ENCODE measurements at places on chromosomes 5 and 9.

DNA sequence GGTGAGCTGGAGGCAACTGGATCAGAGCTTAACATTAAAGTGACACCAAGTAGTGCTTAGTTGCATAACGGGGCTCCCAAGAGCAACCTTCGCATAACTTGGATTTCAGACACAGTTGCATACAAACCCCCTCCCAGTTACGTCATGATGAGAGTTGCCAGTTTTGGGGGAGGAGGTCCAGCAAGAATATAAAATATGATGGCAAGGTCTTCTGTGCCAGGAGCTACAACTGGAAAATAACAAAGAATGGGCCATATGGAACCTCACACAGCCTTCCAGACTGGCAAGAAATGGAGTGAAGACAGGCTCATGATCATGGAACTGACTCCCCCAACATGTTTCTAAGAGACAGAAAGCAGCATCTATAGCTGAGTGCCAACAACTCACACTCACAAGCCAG is 8.5 kb downstream of the SPOCK1 start:
- DNase-seq, result no peak

DNA sequence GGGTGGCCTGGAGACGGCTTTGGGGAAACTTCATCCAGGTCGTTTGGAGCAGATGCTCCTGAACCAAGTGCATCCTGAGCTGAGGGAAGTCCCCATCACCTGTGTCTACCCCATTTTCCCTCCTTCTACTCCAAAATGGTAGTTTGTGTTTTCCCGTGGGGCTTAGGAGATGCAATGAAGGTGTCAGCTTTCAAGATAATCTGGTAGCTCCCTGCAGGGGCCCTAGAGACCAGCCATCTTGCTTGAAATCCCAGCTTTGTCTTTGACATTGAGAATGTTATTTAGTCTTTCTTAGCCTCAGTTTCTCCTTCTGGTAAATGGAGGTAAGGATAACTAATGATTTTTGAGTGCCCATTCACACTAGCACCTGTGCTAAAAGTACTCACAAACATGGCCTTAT is 77.4 kb downstream of the WWC1 start:
- no peak for DNase-seq

DNA sequence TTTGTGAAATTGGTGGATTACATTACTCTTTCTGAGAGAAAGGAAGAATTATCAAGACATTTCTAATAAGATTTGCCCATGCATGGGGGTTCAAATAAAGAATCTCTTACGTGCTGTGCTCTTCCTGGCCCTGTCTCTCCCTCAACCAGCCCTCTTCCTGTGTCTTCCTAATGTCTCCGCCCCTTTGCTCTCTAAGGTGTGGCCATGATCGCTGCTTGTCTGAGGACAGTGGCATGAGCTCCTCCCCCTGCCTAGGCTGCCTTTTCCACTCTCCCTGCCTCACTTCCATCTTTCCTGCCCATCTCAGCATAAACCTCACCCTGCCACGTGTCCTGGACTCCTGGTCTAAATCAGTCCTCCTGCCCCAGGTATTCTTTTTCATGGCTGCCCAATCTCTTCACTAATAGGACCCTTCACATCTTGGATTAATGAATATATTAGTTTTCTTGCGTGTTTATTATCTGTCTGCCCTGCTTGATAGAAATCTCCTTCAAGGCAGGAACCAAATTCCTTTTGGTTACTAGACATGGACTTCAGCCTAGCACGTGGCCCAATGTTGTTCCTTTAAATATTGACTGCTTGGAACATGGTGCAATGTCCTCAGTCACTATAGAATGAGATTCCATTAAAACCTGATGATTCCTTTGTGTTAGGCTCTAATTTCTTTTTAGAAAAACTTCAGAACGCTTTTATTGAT is 122.3 kb downstream of the MTRR start:
- DNase-seq, result no peak

- peak; percentile 40 for DNase-seq
These were observed 12.3 kb downstream of the CCNH start for GRCh38 chr5:87400305-87400899.

DNA sequence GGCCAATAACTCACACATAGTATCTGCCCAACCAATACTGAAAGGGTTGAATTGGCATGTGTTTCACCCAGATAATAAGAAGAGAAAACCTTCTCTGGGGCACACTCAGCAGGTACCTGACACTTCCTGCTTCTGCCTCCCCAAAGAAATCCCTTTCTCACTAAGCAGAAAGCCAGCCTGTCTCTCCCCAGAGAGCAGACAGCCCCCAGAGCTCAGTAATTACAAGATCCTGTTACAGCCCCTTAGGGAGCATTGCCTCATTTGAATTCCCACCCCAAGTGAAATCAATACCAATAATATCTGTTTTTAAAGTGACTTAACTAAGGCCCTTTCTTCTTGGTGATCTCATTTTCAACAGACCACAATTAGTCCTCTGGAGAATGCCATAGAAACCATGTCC is 38.5 kb upstream of the FOXI1 start:
- DNase-seq, result peak; percentile 34

GRCh38 chr9:99491408-99492158 is 269.5 kb downstream of the SEC61B start:
- no peak for DNase-seq

GRCh38 chr5:30808996-30809395 is 384.5 kb upstream of the CDH6 start:
- no peak for DNase-seq

GRCh38 chr9:81225596-81225995 is 463.8 kb downstream of the TLE1 start:
- no peak for DNase-seq

DNA sequence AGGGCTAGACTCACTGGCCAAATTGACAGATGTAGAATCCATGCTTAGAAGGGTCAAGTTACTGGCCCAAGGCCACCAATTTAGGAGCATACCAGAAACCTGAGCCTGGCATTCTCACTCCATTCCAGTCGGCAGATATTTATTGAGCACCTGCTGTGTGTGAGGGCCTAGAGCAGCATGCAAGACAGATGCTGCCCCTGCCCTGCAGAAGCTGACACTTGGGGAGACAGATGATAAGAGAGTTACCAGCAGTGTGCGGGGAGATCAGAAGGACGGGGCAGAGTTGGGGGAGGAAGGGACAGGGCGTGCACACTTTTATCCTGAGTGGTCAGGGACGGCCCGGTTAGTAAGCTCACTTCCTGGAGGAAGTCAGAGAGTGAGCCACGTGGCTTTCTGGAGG is 111.5 kb upstream of the RAPGEF1 start:
- no peak for DNase-seq

GRCh38 chr5:172383191-172383802 is 71.0 kb downstream of the SH3PXD2B start:
- peak; percentile 10 for DNase-seq

DNA sequence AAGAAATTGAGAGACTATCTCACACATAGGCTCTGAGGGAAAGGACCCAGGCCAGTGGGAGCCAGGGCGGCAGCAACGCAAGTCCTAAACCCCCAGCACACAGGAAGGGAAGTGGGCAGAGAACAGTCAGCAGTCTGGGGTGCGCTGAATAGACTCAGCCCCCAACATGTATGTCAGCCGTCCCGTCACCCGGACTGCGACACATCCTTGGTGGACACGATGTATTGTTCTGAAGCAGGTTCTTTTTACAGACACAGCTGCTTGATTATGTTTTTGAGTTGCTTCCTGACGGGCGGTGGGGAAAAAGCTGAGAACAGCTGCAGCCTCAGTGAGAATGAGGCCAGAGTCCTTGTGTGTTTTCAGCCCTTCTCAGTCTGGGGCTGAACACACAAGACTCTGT is 64.1 kb upstream of the CXCL14 start:
- no peak for DNase-seq

DNA sequence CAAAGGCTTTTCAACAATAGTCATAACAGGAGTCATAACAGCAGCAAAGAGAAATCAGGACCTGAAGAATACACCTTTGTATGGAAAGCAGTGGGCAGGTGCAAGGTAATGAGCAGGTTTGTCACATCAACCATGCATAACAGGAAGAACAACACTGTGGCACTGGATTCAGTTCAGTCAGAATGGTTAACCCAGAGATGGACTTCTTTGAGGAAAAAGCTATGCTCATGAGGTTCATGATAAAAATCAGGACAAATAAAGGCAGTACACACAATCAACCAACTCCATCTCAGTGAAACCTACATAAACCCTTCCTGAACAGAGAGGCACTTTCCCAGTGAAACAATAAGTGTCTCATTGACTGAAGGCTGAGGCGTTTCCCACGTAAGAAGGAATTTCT is 27.0 kb downstream of the ABITRAM start:
- DNase-seq, result peak; percentile 56

Measured in NCI-H526 (cell line).